ENCODE measurements at places on chromosomes 7 and 10. TPM values are rescaled to one million over a fixed set of nuclear protein-coding genes. Genes with fewer than 3 reads are reported as not detected.

Gene CRHR2
- total RNA-seq = not detected

Gene NOD1
- 43.5 TPM for total RNA-seq

DNA sequence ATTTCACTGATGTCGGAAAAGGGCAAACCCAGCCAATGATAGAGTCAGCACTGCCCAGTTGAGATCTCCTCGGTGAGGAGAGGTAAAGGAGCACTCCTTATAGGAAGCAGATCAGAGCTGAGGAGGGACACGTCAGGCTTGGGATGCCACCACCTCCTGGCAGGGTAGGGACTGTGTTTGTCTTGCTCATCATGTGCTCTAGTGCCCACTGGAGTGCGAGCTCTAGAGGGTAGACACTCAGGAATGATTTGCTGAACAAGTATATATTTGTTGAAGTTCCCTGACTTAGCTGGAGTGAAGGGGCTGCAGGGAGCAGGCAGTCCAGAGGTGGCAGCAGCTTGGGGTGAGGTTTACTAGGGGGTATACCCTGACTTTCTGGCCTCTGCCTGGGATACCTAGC is 146.5 kb downstream of the NOC3L start:
- no peaks in the 10 kb centered on the region for H3K27me3 ChIP-seq
- peaks cover 15% of the 10 kb centered on the region for H3K4me1 ChIP-seq
- H3K27ac ChIP-seq = no peak overlapping the region
- DNase-seq = no peak

Gene CALHM3
- total RNA-seq = not detected

DNA sequence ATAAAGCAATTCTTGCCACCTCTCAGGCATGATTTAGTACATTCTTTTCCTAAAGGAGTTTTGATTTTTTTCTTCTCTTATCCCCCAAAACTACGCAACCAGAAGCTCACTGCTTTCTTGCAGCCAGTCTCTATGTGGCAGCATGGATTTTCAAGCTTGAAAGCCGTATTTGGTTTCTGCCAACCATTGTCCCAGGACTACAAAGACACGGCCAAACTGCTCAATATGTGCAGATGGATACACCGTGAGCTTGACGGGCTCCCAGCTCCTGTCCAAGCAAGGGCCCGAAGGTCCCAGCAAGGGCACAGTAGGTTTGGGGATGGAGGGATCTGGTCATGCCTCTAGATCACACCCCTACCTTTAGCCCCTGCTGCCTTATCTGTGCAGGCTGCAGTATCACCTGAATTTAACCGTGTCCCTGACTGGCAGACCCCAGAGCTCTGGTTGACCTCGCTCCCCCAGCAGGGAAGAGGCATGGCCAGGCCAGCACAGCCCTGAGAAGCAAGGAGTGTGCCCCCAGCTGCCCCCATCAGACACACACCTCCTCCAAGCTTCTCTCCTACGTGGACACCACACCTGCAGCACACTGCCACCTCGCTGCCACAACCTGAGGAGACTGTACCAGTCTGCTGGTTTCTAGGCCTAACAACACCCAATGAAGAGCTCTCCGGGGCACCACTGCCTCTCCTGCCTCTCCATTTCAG is 86.8 kb downstream of the COBL start:
- H3K27me3 ChIP-seq = no peaks in the 10 kb centered on the region
- H3K4me3 ChIP-seq = no peak overlapping the region
- peak overlapping the region; percentile 47 for H3K27ac ChIP-seq
- no peak for DNase-seq
- no peaks in the 10 kb centered on the region for H3K36me3 ChIP-seq
- peaks cover 16% of the 10 kb centered on the region for H3K4me1 ChIP-seq

GRCh38 chr10:5466451-5467206 is 32.7 kb downstream of the CALML5 start:
- no peaks in the 10 kb centered on the region for H3K36me3 ChIP-seq
- DNase-seq = peak; percentile 84
- no peaks in the 10 kb centered on the region for H3K27me3 ChIP-seq
- H3K27ac ChIP-seq = peak overlapping the region; percentile 73
- no peaks in the 10 kb centered on the region for H3K4me1 ChIP-seq
- no peak overlapping the region for H3K4me3 ChIP-seq

Gene LIPN
- total RNA-seq = 1.0 TPM

- no peaks in the 10 kb centered on the region for H3K27me3 ChIP-seq
- H3K4me3 ChIP-seq = no peak overlapping the region
- H3K36me3 ChIP-seq = no peaks in the 10 kb centered on the region
- H3K4me1 ChIP-seq = peaks cover 16% of the 10 kb centered on the region
- no peak for DNase-seq
- no peak overlapping the region for H3K27ac ChIP-seq
Measured at GRCh38 chr10:78537018-78537417, 503.4 kb downstream of the RPS24 start.

DNA sequence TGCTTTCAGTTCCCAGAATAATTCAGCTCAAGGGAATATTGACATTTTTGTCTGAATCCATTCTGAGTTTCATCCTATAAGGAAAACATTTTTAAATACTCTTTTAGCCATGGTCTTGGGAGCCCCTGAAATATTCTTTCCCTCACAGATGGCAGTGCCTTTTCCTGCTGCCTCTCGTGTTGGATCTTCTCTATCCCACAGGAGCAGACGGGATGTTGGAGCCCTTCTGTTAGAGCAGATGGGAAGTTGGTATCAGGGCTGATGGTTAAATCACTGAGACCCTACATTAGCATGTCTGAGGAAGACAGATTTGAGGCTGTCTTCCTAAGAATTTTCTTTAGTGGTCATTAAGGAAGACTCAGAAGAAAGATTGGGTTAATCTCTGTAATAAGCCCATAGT is 737.8 kb downstream of the LRMDA start:
- no peak for DNase-seq
- H3K4me3 ChIP-seq = no peak overlapping the region

GRCh38 chr7:136509466-136509865 is 359.0 kb upstream of the CHRM2 start:
- H3K36me3 ChIP-seq = no peaks in the 10 kb centered on the region
- H3K27me3 ChIP-seq = no peaks in the 10 kb centered on the region
- no peak overlapping the region for H3K4me3 ChIP-seq
- H3K27ac ChIP-seq = no peak overlapping the region
- DNase-seq = no peak

DNA sequence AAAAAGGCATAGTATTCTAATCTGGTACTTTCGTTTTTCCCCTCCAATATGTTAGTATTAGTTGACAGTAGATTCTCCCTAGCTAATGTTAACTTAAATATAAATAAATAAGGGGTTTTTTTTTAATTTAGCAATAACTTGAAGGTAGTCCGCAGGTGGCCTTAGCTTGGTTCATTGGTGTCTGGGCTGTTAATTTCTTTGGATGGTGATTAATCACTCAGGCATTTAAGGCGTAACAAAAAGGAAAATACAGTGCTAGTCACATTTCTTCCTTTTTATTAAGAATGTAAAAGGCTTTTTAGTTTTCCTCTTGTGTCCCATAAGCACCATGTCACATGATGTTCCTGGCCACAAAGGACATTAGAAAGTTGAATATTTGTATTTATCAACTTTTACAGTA is 161.0 kb upstream of the POT1 start:
- DNase-seq = no peak
- H3K4me1 ChIP-seq = no peaks in the 10 kb centered on the region
- H3K36me3 ChIP-seq = no peaks in the 10 kb centered on the region
- no peak overlapping the region for H3K27ac ChIP-seq

GRCh38 chr10:48466611-48467240 is 138.1 kb downstream of the ARHGAP22 start:
- peaks cover 6% of the 10 kb centered on the region for H3K27me3 ChIP-seq
- no peaks in the 10 kb centered on the region for H3K36me3 ChIP-seq
- no peak overlapping the region for H3K27ac ChIP-seq

Data from upper lobe of right lung (tissue), 1 donor.